ENCODE measurements at places on chromosomes 6 and 20. TPM values are rescaled to one million over a fixed set of nuclear protein-coding genes. Genes with fewer than 3 reads are reported as not detected.

The SRXN1 gene
- 12.5 TPM for polyA plus RNA-seq

The CST5 gene
- polyA plus RNA-seq: 0.18 TPM

The PBX2 gene
- polyA plus RNA-seq: 190 TPM

The PRICKLE4 gene
- polyA plus RNA-seq: 6.8 TPM

GRCh38 chr6:92109256-92109655 lies 1310.1 kb downstream of the EPHA7 start:
- no peak for DNase-seq

DNA sequence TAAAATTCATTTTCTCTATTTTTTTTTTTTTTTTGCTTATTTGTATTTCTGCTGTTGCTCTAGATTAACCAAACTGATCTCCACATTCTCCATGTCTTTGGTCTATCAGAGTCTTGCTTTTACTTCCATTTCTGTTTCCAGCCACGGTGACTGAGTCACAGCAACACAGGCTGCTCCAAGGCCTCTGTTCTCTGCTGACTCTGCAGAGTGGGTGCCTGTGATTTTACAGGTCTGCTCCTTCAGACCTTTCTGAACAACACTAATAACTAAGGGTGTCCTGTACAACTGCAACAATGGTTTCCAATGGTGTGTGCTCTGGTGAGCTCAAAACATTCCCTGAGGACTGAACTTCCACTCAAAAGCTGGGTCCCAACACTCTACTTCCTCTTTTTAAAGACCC lies 102.3 kb upstream of the BMP2 start:
- no peak for DNase-seq

- no peak for DNase-seq
Observed at GRCh38 chr6:33373960-33374910, 17.4 kb upstream of the KIFC1 start.

GRCh38 chr20:60371384-60371783 lies 413.2 kb downstream of the CDH26 start:
- DNase-seq: no peak

DNA sequence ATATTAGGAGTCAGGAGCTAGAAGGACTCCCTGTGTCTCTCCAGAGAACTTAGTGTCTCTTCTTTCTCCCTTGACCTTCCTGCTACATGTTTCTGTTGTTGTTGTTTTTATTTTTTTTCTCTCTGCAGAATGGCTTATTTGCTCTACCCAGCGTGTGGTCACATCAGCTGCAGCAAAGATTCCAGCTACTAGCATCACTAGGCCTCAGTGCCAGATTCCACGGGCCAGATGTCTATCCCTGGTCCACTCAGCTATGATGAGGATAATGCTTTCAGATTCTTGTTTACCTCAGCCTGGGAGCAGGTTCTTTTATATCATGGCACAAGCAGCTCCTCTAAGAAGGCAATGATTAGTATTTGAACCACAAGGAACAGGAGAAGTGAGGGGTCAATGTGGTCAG lies 110.0 kb downstream of the PLCB1 start:
- no peak for DNase-seq

- DNase-seq: peak; percentile 71
Observed at GRCh38 chr6:57221191-57221935, 744 bp downstream of the RAB23 start.

DNA sequence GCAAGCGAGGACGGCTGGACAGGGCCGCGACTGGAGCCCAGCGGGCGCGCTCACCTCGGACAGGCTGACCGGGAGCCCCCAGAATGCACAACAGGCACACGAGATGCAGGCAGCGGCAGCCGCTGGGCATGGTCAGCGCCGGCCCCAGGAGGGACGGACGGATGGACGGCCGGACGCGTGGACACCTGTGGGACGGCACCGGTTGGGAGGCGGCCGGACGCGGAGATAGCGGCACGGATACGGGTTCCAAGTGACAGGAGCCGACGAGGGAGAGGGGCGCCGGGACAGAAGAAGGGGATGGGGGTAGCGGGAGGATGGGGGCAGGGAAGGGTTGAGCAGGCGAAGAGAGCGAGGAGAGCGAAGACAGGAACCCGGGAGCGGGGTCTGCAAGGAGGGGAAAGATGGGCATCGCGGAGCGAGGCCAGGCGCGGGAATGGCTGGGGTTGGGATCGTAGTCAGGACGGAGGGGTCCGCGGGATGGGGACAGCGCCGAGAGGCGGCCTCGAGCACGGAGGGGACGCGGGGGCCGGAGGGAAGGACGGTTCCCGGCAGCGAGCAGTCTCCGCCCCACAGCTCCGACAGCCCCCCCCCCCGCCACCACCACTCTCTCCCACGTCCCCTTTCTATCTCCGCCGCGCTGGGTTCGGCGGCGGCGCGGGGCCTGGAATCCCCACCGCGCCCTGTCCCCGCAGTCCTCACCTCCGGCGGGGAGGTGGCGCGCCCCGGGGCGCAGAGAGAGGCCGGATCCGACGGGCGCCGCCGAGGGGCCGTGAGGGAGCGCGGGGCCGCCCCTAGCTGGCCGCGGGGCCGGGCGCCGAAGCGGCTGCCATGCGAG lies 435 bp downstream of the DLK2 start:
- peak; percentile 66 for DNase-seq

GRCh38 chr20:7540018-7540417 lies 400.2 kb downstream of the HAO1 start:
- no peak for DNase-seq

- DNase-seq: peak; percentile 58
Observed at GRCh38 chr6:160455541-160456213, 107.5 kb downstream of the SLC22A3 start.

- no peak for DNase-seq
Observed at GRCh38 chr20:44959638-44960102, 527 bp downstream of the TOMM34 start.

DNA sequence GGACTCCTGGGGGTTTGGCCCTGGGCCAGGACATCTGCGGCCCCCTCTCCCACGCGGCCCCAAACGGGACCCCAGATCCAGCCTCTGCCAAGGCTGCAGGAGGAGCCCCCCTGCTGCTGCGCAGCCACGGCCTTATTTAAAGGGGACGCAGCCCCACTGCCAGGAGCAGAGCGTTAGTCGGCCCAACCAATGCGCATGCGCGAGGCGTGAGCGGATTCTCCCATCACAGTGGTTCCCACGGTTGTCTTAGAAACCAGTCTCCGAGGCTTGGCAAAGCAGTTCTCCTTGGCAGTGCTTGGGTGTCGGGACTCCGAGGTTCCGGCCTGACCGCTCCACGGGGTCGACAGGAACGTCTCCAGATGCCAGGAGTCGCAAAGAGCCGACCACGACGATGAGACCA lies 288.3 kb upstream of the ZNF337 start:
- DNase-seq: no peak
